ENCODE measurements at places on chromosomes 16 and 17.

GRCh38 chr17:32759476-32759875 is 117.4 kb downstream of the MYO1D start:
- DNase-seq, result no peak

GRCh38 chr16:87306516-87306915 is 10.7 kb downstream of the C16orf95 start:
- no peak for DNase-seq

DNA sequence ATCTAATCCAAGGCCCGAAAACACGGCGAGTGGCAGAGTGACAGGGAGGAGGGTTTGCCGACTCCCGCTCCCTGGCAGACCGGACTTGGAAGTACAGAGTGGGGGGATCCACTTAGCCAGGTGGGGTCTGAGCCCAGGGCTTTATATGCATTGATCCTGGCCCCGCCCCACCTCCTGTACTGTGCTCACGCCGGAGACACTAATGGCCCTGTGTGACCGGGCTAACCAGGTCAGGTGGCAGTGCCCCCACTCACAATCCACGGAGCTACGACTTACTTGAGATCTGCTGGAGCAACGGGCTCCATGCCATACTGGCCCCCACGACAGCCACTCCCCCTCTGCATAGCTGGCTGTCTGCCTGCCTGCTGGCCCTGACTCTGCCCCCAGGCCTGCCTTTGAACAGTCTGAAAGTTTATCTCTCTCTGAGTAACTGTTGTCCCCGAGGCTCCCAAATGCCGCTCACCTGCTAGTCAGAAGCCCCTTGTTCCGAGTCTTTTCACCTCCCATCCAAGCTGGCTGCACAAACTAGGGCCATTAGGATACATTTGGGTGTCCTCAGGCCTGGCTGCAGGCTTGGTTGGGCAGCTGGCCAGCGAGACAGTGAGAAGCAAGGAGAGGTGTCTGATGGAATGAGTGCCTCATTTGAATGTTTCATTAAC is 28.0 kb downstream of the CACNA1G start:
- no peak for DNase-seq

GRCh38 chr17:34024386-34024785 is 230.7 kb upstream of the CCL2 start:
- DNase-seq, result no peak

DNA sequence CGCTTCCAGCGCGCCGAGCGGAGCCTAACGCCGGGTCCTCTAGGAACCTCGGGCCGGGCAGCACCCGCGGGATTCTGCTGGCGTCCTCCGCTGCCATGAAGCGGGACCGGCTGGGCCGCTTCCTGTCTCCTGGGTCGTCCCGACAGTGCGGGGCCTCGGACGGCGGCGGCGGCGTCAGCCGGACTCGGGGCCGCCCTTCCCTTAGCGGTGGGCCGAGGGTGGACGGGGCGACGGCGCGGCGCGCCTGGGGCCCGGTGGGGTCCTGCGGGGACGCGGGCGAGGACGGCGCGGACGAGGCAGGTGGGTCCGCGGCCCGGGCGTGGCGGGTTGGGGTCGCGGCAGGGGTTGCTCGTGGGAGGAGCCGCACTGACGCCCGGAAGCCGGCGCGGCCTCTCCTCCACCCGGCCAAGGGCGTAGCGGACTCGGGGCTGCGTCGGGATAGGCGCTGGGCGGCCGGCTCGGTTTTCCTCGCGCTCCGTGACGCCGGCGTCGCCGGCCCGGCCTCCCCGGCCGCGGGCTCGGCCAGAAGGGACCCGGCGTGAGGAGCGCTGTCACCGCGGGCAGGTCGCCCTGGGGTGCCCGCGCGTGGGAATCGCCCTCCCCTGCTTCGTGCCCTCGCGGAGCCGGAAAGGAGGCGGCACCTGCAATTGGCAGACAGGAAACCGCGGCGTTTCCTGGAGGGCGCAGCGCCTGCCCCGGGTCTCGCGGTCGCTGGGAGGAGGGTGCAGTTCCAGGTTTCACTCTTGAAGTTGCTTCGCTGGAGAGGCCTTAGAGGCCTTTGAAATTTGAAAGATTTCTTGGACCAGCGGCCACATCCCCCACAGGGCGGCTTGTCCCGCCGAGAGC is 432 bp downstream of the ZNF276 start:
- DNase-seq, result peak; percentile 89

DNA sequence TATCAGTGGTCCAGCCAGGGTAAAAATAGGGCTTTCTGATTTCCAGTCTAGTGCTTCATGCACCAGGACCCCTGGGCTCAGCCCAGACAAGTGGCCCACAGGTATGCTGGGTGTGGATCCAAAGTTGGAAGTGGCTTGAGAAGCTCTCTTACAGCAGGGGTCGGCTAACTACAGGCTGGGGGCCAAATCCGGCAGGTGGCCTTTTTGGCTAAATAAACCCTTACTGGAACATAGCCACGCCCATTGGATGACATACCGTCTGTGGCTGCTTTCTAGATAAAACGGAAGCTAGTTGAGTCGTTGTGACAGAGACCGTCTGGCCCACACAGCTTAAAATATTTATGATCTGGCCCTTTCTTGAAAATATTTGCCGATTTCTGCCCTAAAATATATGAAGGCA is 119.0 kb upstream of the CDC42EP4 start:
- DNase-seq, result no peak

- no peak for DNase-seq
Observed at GRCh38 chr17:64638552-64639203, 23.4 kb downstream of the SMURF2 start.

GRCh38 chr17:79654960-79655382 is 44.1 kb upstream of the RBFOX3 start:
- DNase-seq, result peak; percentile 3

- DNase-seq, result no peak
Observed at GRCh38 chr16:85153656-85154091, 41.4 kb upstream of the CIBAR2 start.

- DNase-seq, result peak; percentile 74
Observed at GRCh38 chr16:997440-998051, 16.0 kb downstream of the SOX8 start.

- no peak for DNase-seq
Observed at GRCh38 chr16:68273459-68273858, 9.1 kb downstream of the SLC7A6 start.

- no peak for DNase-seq
Observed at GRCh38 chr17:71516149-71516548, 604.7 kb upstream of the SOX9 start.

DNA sequence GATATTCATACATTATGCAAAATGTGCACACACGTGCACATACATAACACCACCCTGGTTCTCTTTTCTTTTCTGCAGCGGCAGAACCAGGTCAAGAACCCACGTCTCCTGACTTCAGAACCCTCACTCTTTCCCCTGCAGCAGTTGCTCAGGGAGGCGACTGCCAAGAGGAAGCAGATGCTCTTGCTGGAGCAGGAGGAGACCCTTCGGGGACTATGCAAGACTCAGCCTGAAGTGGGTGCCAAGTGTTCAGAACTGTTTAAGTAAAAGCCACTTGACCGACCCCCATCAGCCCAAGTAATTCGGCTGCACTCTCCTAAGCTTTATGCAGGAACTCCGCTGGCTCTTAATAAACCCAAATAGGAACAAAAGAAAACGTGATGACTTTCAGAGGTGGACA is 193.8 kb downstream of the SLC39A11 start:
- DNase-seq, result no peak

DNA sequence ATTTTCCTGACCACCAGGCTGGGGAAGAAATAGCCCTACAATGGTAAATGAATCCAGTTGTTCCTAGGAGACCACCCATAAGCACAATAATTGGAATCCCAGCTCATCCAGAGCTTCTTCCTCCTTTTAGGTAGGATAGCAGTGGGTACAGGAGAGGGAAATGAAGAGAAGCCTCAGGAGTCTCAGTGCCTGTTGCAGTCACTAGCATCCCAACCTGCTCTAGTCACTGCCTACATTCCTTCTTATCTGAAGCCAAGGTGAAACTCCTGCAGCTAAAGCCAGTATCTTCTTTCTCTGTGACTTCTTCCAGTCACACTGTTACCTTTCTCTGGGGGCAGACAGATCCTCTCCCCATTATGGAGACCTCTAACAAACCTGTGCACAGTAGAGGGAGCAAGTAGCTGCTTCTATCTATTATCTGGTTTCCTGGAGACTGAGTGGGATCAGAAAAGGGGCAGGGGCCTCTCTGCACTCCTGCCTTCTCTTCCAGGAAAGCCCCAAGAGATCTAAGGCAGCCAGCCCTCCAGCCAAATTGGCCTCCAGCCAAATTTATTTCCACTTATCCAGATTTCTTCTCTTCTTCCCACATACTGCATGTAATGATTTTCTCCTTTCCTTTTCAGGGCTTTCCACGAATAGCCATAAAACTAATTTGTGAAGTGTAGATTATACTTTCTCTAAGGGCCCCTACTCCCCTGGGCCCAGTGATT is 85.5 kb downstream of the SSH2 start:
- no peak for DNase-seq

DNA sequence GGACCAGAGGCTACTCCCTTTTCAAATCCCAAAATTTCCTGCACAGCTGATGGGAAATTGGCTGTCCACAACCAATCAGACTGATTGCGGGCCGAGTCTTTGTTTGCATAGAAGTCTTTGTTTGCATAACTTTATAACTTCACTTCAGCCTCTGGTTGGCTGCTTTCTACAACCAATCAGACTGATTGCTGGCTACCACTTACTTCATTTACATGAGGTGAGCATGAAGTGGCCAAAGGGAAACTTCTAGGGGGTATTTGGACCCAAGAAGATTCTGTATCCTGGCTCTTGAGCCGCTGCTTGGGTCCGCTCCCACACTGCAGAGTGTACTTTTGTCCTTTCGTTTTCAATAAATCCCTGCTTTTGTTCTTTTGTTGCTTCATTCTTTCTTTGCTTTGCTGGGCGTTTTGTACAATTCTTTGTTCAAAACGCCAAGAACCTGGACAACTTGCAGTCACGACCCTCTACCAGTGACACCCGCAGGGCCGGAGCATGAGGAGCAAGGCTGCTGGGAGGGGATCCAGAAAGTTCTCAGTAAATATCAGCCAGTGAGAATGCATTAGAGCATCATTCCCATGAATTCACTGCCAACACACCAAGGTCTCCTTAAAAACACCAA is 67.5 kb downstream of the IQCK start:
- no peak for DNase-seq

DNA sequence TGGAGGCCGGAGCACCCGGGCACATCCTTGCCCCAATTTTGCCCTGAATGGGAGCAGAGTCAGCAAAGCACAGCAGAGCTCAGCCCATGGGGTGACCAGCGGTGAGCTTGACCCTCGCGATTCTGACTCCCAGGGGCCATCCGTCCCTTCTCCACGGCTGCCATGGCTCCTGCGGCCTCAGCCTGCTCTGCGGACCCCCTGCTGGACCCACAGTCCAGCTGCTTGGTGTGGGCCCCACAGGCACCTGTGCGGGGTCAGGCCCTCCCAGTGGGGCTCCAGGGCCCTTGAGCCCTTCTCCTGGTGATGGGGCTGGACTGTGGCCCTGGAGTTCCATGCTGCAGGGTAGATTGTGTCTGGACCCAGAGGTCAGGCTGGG is 144.2 kb downstream of the ENGASE start:
- no peak for DNase-seq

DNA sequence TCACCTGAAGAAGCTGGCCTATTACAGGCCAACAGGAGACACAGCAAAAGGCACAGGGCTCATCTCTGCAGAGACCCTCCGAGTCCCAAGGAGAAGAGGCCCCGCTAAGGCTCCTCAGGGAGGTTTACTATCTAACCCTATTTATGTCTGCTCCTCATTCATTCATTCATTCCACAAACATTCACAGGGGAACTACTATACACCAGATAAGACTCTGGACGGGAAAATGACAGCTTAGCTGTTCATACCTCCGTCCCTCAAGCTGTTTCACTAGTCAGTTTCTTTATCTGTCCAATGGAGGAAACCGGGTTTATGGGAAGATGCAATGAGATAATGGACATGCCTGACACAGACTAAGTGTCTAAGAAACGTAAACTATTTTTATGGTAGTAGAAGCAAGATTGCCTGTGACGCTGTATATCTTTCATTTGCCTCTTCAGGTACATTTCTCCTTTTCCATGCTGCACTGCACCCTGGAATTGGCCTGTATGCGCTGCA is 62.1 kb downstream of the SRL start:
- DNase-seq, result no peak

DNA sequence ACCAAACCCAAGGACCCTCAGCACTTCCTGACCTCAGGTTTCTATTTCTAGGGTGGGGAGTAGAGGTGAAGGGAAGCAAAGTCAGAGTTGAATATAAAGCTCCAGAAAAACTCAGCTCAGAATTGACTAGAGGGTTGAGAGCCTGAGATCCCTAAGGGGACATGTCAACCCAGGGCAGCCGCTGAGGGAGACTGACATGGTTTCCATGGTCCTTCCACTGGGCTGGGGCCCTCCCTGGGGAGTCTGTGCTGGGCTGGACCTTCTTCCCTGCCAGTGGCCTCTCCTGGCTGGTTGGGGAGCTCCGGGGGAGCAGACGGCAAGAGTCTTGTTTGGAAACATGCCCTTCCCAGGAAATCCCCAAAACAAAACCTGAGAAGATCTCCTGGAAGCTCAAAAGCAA is 121.3 kb downstream of the METRNL start:
- peak; percentile 61 for DNase-seq

GRCh38 chr16:69616082-69616481 is 50.3 kb downstream of the NFAT5 start:
- DNase-seq, result no peak

- DNase-seq, result no peak
Observed at GRCh38 chr17:76578376-76578775, 7.3 kb downstream of the ST6GALNAC2 start.

DNA sequence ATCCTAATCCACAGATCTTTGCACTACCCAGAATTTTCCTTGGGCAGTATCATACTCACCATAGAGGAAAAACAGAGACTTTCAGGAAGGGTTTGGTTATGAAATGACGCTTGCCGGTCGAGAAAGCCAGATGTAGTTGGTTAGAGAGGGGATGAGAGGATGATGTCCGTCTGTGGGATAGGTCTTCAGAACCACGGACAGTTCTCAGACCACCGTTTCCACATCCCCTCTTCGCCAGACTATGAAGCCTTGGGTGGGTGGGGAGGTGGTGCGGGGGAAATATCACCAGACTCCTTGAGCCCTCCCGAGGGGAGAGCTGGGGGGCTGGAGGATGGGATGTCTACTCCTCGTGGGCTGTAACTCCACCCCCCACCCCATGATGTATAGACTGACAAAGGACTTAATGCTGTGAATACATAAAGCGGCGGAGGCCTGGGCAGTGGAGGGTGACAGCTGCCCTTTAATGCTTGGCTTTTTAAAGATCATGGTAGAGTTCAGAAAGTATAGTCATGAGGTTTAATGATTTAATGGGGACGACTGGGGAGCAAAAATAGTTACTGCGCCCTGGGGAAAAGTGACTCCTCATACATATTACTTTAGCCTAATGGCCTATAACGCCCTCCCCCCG is 96.6 kb downstream of the MRM1 start:
- DNase-seq, result no peak

DNA sequence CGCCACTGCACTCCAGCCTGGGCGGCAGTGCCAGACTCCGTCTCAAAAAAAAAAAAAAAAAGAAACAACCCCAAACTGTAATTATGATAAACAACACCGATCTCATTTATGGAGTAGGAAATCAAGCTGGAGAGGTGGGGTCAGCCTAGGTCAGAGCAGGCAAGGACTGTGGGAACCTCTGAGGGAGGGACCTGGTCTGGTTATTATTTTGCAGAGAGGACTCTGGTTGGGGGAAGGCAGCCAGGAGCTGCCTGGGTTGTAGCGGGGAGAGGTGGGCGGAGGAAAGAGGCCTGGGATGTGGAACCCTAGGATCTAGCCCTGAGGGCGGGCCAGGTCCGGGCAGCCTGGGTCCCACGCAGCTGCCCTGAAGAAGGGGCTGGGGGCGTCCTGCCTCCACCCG is 10.9 kb upstream of the HS3ST6 start:
- no peak for DNase-seq
